ENCODE measurements at places on chromosomes 12 and 14.

GRCh38 chr12:118237052-118237665, 101.2 kb downstream of the PEBP1 start:
- DNase-seq: no peak

- DNase-seq: no peak
These were observed 54.3 kb downstream of the MAP3K9 start for GRCh38 chr14:70754991-70755390.

DNA sequence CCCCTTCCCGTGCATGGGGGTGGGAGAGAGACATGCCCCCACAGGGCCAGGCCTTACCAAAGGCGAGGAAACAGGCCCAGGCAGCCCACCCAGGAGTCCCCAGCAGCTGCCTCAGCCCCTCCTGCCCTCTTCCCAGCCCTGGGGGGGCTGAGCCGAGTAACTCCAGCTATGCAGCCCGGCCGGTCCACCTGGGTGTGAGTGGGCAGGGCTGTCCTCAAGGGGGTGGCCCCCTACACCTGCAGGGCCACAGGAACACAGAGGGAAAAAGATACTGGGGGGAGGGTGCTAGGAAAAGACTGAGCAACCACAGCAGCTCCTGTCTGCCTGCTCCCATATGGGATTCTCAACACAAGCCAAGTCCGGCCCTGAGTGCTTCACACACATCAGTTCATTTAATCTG, 7.6 kb downstream of the FIGNL2 start:
- DNase-seq: no peak

DNA sequence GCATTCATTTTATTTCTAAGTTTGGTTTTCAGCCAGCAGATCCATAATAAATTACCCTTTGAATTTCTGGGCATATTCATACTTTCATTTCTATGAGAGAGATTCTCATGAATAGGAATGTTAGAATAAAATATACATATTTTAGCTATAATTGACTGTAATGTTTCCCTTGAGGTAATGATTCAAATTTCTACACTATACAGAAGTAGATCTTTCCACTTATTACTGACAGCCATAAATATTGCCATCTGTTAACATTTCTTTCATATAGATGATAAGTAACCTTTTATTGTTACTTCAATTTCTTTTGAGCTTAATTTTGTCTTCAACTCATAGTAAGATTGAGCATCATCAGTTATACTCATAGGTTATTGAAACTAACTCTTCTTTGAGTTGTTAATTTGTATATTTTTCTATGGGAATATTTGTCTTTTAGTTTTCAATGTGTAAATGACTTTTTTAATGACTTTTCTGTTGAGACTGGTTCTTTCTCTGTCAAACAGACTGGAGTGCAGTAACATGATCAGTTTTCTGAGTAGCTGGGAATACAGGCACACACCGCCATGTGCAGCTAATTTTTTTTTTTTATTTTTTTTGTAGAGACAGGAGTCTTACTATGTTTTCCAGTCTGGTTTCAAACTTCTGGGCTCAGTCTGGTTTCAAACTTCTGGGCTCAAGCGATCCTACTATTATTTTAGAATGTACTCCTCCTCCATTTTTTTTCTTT, 991.6 kb downstream of the SLC6A15 start:
- DNase-seq: no peak

- DNase-seq: no peak
These were observed 30.4 kb downstream of the SETD3 start for GRCh38 chr14:99450266-99450665.

GRCh38 chr14:45028107-45028626, 55.7 kb upstream of the PRPF39 start:
- DNase-seq: no peak

- no peak for DNase-seq
These were observed 107.9 kb upstream of the ESRRB start for GRCh38 chr14:76268047-76268431.

- DNase-seq: no peak
These were observed 9.5 kb upstream of the SAV1 start for GRCh38 chr14:50677527-50678063.

GRCh38 chr12:31728289-31728916, 418 bp downstream of the AMN1 start:
- no peak for DNase-seq

DNA sequence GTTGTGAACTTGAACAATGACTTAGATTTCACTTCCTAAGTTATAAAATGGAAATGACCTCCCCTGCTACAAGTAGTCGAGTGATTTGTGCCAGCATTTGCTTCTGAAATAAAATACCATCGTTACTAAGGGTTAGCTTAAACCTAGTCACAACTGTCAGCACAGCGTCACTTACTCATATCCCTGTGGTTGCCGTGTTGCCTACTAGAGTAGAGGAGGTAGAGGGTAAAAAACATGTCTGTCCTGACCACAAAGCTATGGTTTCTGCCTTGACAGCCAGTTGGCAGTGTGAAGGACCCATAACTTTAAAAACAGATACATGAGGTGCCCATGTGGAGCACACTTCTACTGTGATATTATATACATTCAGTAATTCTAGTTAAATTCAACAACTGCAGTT, 234.2 kb upstream of the RGS6 start:
- no peak for DNase-seq

DNA sequence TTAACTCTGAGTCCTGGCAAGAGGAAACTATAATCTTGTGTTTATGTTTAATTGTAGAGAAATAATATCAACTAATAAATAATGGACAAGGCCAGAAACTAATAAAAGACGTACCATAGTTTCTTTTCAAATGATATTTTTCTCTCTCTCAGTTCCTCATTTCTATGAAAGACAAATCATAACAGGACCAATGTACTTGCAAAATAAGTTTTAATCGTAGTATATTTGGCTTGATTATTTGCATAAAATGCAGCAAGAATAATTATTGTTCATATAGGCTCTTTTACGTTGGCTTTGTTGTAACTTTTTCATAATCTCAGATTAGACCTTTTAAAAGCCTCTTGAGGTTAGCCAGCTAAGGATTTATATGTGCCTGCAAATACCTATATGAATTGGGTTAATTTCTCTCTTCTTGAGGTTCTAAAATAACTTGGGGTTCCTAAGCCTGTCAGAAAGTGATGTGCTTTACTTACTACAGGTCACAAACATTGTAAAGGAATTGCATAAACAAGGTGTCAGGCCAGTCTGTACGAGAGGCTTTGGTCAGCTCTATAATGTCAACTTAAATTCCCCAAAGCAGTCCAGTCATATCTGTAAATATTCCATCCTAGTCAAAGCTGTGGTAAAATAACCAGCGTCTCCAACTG, 152.8 kb upstream of the PTPRQ start:
- no peak for DNase-seq

- no peak for DNase-seq
These were observed 176.9 kb downstream of the MON2 start for GRCh38 chr12:62643486-62643885.

GRCh38 chr12:24608108-24608507, 340.8 kb downstream of the BCAT1 start:
- no peak for DNase-seq

DNA sequence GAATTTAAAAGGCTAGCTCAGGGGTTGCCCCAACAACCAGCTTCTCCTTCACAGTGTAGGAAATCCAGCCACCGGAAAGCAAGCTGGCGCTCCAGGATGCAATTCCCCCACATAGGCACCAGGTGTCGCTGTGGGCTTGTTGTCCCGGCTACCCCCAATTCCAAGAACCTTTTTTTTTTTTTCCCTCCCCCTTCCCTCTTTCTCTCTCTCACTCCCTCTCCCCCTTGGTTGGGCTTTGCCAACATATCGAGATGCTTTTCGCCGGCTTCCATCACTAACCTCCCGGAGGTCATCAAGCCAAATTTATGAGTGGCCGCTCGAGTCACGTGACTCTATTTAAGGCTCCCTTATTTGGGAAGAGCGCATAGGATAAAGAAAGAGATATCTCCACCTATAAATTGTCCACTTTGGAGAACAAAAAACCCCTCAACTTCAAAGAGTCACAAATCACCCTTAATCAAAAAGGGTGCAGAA, at the start of gene HOXC5:
Gene HOXC5, plus strand, starts transcription at position 424 of the 474 bp plus-strand sequence. CDS start 73 bp downstream, outside the sequence.
- peak; percentile 6 for DNase-seq

DNA sequence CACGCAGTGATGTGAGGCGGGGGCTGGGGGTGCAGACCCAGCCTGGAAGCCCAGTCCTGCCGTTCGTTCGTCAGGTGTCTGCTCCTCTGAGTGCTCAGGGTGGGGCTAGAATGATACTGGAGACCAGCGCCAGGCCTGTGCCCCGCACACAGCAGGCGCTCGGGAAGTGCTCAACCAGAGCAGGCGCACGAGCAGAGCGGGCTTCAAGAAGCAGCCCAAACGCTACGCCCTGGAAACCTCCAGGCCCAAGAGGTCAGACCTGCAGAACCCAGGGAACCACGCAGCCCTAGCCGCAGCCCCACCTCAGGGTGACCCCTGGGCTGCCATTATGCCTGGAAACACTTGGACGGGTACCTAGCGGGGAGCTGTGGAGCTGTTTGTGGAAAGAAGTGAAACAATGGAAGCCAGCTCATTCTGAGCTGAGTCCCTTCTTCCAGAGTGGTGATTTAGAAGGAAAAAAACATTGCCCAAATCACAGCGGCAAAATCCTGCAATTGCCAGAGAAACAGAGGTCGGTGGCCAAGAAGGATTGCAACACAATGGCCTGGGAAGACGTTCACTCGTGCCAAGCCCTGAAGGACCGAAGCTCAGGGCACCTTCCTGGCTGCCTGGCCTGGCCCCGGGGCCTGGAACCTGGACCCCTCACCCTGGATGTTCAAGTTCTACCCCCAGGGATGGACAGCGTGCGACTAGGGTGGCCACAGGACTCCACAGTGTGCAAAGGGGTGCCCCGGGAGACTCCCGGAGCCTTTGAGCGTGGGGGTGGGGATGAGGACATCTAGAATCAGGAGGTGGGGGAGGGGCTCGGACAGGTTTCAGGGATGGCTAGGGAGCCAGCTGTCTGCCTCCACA, 40.4 kb upstream of the DIO3 start:
- DNase-seq: no peak

DNA sequence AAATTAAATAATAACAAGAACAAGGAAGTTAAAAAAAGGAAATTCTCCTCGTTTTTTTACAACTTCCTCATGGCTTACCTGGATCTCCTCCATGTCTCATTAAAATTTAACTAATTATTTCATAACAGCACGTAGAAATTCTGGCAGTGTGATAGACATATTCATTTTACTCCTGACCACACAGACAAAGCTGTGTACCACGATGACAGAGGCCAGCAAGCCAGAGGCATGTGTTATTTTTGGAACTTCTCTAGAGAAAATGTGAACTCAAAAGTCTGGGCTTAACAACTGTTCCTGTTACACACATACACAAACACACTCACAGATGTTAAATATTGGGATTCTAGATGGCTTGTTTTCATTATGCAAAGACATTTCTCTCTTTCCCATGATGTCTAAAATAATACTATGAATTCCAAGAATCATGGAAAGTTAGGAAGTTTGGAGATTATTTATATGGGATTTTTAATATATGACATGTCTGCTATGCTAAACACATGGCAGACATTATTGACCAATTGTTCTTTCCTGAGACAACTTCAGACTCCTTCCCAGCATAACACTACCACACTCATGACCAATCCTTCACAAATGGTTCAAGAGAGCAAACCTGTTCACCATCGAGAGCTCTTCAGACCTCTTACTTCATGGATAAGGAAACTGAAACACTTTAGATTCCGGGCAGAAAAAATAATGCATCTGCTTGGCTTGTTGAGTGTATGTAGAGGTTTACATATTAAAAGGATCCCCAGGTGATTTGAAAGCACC, 158.7 kb downstream of the DACT1 start:
- DNase-seq: no peak

Measured in activated CD4-positive, CD25-positive, alpha-beta regulatory T cell treated with anti-CD3 and anti-CD28 coated beads, Interleukin-2, amount 50 U/mL, for 16 hours (primary cell).